ENCODE measurements at places on chromosomes 7 and 10.

- no peak for DNase-seq
Observed at GRCh38 chr7:119842337-119842736, 430.6 kb upstream of the KCND2 start.

- DNase-seq: no peak
Observed at GRCh38 chr10:100670828-100671479, 74.4 kb upstream of the PAX2 start.

- DNase-seq: no peak
Observed at GRCh38 chr7:13604178-13604577, 385.3 kb downstream of the ETV1 start.

DNA sequence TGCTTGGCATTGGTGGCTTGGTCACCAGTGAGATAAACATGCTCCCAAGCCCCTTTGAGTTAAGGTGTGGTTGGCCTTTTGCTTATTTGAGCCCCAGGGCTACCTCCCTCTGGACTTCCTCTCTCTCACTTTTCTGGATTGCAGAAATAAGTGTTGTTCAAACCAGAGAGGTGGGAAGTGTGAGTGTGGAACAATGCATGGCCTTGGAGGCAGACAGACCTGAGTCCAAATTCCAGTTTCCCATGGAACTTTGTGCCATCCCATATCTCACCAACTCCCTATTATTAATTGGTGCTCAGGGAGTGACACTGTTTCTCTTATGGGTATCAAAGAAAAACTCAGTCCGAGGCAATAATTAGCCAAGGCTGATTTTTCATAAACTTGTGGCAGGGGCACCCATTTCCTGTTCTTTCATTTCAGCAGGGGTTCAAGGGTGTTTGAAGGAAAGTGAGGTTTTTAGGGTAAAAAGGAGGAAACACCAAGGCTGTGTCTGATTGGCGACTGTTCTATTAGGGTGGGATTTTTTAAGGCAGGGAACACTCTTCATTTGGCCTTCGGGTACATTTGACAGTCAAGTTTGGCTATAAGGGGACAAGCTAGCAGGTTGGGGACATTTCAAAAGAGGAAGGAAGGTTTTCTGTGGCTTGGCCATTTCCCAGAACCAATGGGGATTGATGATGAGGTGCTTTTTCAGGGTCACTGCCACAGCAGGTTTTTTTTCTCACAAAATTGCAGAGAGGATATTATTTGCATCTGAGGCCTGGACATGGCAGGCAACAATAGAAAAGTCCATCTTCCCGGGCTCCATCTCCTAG is 148.8 kb upstream of the NPY start:
- no peak for DNase-seq

DNA sequence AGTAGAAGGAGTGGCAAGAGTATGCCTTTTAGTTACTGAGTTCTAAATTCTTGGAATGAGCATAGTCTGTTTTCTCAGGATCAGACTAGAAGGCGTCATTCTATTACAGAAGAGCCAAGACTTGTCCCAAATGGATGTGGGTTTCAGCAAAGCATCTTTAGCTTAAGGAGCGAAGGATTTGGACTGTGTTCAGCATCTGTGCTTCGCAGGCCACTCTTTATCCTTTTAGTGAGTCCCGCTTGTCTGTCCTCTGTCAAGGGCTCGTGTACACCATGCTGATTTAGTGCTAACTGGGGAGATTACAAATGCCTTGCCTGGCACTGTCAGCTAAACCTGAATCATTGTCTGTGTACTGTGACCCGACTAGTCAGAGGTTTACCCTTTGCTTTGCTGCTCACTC is 465.7 kb downstream of the AUTS2 start:
- no peak for DNase-seq

- no peak for DNase-seq
Observed at GRCh38 chr10:15624401-15625196, 95.1 kb downstream of the ITGA8 start.

- no peak for DNase-seq
Observed at GRCh38 chr10:1187855-1188557, 131.8 kb downstream of the WDR37 start.

DNA sequence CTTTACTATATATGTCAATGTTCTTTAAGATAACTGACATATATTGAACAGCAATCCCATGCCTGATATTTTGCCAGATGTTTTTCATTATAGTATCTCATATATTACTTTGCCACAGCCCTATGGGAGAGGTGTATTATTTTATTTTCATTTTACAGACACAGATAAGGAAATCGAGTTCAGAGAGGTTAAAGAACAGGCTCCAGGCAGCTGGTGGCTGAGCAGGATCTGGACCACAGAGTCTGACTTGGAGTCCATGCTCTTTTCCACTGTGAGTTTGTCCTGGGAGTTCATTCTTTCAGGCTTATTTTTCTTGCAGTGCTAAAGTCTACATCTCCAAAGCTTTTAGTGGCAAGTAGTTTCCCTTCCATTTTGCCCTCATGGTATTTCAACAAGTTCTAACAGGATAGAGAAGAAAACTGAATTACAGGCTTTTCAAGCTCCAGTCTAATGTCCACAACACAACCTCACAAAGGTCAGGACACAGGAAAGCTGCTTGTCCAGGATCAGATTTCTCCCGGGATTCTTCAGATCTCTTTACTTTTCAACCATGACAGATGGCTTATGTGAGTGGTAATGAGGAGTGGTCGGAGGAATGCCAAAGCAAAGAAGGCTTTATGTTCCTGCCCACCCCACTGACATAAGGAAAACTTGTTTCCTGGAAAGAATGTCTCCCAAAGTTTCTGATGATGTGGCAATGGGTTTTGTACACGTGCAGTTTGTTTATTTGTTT is 13.1 kb upstream of the SLC35B4 start:
- no peak for DNase-seq

GRCh38 chr10:31383810-31384588 is 65.0 kb downstream of the ZEB1 start:
- no peak for DNase-seq

GRCh38 chr10:61943674-61944378 is 42.3 kb downstream of the ARID5B start:
- no peak for DNase-seq

DNA sequence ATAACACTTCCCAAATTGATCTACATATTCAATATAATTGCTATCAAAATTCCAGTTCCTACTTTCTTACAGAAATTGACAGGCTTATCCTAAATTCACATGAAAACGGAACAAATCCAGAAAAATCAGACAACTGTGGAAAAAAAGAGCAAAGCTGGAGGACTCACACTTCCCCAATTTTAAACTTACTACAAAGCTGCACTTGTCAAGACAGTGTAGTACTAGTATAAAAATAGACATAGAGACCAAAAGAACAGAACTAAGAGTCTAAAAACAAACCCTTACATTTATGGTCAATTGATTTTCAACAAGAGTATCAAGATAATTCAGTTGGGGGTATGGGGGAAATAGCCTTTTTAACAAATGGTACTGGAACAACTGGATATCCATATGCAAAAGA is 27.5 kb downstream of the LMBR1 start:
- no peak for DNase-seq

DNA sequence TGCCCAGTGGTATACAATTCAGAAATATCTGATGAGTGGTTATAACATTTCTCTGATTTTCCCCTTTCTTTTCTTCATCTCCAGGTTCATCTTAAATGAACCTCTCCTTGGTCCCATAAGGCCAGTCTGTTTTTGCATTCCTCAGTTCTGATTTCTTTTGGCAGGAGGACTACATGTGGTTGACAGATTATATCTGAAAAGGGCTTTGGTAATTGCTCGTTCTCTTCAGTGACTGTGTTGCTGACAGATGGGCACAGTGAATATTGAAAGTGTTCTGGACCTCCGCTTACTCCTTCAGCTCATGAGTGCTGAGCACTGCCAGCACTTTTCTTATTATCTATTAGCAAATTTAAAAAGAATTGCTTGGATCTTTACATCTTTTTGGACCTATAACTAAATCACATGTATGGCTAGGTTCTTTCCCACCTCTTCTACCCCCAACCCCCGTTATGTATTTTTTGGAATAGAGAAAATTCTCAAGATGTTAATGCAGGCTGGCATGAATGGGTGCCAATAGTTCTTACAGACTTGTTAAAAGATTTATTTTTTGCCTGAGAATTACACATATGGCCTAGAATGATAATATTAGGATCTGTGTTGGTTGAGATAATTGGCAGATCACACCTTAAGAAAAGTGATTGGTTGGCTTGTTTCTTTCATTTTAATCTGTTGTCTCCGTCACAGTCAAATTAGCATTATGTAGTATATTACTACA is 323.0 kb downstream of the EXOC4 start:
- peak; percentile 42 for DNase-seq

DNA sequence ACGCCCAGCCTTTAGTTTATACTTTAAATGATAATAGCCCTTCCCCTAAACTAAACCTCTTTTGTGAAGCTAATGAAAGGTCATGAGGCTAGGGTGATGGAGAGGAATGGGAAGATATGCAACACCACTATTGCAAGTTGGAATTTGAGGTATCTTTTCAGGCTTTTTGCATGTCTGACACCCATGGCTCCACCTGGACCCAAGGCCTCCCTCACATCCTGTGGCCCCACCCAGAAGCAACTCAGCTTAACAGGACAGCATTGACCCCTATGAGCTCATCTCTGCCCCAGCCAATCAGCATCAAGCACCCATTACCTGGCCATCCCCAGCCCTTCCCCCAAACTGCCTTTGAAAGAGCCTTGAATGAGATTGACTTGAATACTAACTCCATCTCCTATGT is 674.2 kb upstream of the NRP1 start:
- DNase-seq: no peak

DNA sequence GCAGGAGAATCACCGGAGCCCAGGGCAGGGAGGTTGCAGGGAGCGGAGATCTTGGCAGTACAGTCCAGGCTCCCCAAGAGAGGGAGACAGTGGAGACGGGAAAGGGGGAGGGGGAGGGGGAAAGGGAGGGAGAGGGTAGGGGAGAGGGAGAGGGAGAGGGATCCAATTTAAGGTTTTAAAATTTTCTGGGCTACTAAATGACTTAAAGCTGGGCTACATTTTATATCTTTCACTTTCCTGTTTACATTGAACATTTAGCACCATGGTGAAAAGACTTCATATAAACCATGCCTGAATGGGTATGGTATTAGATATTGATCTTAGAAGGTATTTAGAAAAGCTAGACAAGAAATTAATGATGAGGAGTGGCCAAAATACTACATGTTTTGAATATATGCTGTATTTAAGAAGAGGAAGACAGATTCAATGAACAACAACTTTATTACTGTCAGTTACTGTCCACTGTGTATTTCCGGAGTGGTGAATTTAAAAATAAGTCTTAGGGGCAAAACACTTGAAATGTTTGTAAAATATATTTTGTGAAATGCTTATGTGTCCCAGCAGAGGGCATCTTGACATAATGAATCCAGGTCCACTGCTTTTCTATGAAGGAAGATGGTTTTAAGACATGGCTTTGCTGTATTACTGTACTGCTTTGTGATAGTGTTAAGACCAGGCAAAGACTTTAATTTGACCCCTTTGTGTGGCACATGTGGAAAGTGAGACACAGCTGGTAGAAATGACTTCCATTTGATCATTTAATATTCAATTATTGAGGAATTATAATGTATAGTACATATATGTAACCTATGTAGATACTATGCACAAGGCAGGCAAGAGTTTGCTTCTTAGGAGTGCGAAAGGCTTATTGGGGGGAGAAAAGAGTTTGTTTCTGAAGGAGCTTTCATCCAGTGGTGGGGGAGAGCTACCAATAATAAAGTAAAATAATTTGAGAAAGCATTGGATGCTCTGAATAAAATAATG is 52.8 kb downstream of the NRF1 start:
- peak; percentile 32 for DNase-seq

GRCh38 chr10:3954615-3955014 is 169.6 kb upstream of the KLF6 start:
- DNase-seq: no peak

GRCh38 chr10:131899695-131900349 is 986 bp upstream of the PPP2R2D start:
- DNase-seq: no peak

DNA sequence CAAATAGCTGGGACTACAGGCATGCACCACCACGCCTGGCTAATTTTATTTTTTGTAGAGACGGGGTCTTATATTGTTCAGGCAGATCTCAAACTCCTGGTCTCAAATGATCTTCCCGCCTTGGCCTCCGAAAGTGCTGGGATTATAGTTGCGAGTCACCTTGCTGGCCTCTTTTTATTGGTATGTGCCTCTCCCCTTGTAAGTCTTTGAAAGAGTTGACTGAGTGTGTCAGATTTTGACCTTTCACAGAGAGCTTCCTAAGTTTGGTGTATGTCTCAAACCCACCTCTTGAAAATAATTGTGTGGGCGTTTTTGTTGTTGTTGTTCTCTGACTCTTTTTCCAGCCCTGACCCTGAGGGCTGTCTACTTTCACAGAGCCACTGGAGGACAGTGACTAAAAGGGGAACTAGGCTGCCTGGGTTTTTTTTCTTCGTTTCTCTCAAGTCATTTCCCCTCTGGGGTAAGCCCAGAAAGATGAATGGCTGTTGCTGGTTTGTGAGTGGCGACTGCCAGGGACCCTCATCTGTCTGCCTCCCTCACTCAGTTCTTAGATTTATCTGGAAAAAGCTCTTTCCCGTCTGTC is 262.8 kb downstream of the ZEB1 start:
- DNase-seq: no peak

DNA sequence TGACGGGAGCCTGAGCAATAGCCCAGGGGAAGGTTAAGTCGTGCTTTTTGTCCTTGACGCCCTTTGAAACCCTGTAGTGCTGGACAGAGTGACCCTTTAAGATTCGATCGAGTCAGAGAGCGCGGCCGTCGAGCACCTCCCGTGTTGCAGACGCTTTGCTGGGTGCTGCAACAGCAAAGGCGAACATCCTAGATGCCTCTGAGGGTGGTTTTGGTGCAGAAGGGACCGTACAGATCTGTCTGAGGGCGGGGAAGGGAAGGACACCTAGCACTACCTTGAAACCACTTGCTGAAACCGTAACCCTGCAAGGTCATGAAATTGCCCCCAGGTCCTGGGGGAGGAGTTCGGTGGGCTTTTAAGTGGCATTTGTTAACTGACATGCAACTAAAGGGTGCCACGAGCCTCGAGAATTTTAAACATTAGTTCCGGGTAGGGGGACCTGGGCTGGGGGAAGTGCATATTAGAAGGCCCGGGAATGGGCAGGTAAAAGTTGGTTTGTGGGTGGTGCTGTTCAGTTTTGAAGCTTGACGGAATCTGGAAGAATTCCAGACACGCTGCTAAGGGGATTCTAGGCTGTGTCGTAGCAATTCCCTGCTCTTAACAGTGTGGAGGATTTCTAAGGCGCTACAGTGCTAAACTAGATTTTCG is 786 bp downstream of the ATP5F1C start:
- DNase-seq: no peak

- no peak for DNase-seq
Observed at GRCh38 chr10:61470740-61471139, 17.6 kb upstream of the TMEM26 start.

GRCh38 chr10:127986531-127987466 is 79.9 kb downstream of the PTPRE start:
- peak; percentile 29 for DNase-seq

- no peak for DNase-seq
Observed at GRCh38 chr10:71390921-71391690, 5.6 kb upstream of the CDH23 start.

All from GM04504 (cell line).